Right cardiac atrium (tissue), 5 donors: ENCODE measurements at places on chromosomes 6 and 20.

DNA sequence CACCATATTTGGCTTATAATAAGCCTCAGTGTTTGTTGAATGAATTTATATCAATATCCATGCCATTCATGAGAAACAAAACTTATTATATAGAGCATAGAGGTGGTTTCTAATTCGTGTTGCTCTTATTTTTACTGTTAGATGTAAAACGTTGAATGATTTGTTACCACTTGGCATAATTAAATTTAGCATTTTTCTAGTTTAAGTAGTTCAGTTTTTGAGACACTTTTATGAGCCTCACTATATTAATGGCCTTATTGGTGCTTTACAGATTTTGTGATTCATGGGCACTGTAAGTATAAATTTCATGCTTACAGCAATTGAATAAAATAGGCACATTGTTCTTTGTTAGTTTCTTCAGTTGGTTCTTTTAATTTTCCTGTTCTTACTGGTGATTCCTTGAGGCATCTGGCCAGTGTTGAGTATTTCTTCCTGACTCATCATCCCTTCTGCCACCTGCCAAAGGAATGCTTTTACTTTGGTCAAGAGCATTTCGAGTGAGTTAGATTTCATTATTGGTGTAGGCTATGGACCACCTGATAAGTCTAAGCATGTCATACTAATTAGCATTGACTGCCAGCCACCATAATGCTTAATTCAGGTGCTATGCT, 34.8 kb downstream of the CDKAL1 start:
- DNase-seq: no peak

GRCh38 chr6:74408844-74409243, 712.8 kb downstream of the CD109 start:
- DNase-seq: no peak

DNA sequence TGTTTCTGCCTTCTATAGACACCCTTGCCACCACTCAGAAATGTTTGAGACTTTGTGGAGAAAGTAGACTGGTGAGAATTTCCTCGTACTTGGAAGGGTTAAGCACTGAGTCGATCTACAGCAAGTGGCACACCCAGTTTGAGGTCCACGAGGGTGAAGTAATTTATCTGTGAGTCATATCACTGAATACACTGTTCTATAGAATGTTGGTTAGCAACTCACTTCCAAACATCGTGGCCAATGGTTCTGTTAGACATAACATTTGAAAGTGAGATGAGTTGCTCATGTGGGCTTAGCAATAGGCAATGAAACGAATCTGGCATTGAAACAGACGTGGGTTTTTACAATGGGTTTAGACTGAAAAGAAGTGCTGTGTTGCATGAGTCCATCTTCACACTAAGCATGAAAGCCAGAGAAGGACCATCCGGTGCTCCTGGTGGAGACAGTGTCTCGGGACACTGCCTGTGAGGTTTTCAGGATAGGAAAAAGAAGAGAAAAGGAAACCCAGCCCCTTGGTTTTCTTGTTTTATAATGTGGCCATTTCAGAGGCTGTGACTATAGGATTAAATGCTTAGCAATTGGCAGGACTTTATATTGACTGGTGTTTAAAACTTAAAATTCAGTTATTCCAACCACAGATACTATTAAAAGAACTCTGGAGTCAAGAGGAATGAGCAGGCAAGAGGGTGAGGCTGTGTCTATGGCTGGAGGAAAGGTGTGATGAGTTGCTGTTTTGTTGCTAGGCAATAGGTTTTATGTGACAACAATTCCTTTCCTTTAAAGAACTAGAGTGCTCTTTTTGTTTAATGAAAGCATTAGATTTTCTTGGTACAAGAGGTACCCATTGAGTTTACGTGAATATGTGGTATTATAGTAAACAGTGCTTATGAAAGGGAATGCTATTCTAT, 31.0 kb upstream of the EZR start:
- no peak for DNase-seq

- DNase-seq: no peak
Measured at GRCh38 chr20:21028921-21029320, 77.2 kb downstream of the LINC00237 start.

DNA sequence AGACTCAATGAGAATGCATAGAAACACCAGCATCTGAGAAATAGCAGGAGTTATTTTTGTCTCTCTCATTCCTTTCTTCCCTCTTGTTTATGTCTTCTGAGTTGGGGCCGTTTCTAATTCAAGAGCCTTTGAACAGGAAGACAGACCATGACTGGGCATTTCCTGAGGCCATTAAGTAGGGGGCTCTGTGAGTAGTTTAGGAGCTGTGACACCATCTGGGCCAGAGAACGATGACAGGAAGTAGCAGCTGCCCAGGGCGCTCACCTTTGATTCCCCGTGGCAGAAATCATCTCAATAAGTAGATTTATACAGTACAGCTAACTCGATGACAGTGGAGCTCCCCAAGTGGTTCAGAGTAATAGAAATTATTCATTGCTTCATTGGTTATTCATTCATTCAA, 298.4 kb upstream of the PLN start:
- no peak for DNase-seq

DNA sequence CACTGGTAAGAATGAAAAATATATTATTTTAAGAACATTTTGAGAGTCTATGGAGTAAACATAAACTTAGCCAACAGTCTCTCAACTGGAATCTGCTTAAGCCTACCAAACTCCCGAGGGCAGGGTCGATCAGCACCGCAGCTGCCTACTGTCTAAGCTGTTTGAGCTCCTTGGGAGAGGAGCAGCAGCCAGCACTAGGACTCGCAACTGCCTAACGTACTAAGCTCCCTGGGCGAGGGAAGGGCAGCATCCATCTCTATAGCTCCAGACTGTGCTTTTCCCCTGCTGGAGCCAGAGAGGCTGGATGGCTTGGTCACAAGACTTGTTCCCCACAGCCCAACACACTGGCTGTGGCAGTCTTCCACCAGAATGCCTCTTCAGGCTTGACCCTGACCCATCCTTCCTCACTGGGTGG, 96.4 kb downstream of the MOXD1 start:
- peak; percentile 12 for DNase-seq

GRCh38 chr20:46688151-46689081, 828 bp downstream of the TP53RK start:
- DNase-seq: no peak

DNA sequence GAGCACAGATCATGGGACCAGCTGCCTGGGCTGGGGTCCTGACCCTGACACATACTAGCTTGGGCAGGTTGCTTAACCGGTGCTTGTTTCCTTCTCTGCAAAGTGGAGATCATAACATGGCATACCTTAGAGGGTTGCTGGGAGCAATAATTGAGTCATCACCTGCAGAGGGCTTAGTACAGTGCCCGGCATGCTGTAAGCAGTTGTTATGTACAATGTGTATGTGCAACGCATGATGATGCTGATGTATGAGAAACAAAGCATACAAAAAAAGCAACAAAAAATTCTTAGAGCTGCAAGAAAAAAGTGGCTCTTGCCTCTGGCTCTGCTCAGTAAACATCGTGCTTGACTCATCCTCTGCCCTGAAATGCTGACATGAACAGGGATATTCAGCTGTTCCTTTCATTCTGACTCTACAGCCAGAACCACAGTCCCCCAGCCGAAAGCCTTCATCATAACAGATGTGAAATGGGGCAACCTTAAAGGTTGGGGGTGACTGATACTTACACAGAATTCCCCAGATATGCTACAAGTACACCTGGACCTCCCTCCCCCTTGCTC, 91.7 kb downstream of the CLIC5 start:
- no peak for DNase-seq

DNA sequence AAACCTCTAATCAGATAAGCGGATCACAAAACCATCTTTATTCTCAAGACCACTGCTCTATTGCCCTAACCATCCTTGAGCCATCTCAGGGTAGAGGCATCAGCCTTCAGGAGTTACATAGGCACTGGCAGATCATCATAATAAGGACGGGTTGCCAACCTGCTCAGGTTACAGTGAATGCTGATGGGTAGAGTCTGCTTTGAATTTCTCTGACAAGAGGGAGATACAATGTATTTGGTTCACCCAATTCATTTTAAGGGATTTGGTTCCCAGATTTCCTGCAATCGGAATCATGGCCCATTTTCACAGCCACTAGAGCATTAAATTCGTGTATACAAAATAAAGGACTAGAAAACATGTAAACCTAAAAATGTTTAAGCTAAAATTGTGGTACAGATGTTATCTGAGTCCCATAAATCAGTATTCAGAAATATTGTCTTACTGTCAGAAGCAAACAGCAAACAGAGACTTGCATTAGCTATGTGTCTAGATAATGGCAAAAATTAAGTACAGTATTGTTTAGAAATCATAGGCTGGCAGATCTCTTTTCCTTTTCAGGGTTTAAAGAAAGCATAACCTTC, 41.9 kb upstream of the TMEM170B start:
- no peak for DNase-seq

GRCh38 chr6:132506461-132506860, 6.5 kb downstream of the STX7 start:
- DNase-seq: no peak

GRCh38 chr20:39829661-39830060, 859.4 kb downstream of the MAFB start:
- no peak for DNase-seq

DNA sequence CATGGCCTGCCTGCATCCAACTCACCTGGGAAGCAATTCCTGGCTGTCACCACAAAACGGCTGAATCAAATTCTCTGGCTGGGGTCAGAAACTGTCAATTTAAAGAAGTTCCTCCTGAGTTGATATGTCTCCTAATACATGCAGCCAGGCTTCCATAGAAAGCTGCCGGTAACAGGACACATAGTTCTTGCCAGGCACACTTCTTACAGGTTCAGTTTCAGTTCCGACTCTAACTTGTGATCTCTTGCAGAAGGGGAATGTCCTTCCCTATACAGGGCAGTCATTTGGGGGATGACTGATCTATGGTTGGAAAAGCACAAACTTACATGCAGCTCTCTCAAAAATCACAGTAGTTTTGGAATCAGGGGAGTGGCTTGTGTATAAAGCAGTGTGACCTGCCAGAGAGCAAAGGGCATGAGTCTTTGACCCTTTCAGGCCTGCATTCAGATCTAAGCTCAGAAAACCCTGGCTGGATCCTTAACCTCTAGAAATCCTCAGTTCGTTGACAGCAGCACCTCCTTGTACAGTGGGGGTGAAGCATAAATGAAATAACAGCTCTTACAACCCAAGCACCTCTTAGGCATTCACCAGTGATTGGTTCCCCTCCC, 195.6 kb downstream of the SCP2D1 start:
- no peak for DNase-seq

GRCh38 chr6:115220551-115221159, 840.0 kb downstream of the FRK start:
- DNase-seq: no peak

- DNase-seq: no peak
Measured at GRCh38 chr6:168125429-168126001, 46.5 kb upstream of the FRMD1 start.

GRCh38 chr6:107698146-107698545, 126.0 kb downstream of the SCML4 start:
- DNase-seq: no peak

- DNase-seq: no peak
Measured at GRCh38 chr6:13913226-13914001, 11.3 kb upstream of the RNF182 start.

DNA sequence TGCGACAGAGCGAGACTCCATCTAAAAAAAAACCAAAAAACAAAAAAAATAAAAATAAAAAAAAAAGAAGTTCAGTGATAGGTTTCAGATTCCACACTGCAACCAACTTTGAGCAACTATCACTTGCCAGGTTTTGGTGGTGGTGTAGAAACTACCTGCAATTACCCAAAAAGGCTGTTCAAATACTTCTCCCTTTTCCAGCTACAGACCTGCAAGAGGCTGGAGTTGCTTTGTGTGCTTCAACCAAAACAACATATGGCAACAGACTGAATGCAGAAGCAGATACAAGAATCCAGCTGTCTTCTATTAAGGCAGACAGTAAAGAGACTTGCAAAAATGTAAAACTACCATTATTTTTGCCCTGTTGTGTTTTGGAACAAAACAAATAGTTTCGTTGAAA, 9.3 kb upstream of the BCAS1 start:
- no peak for DNase-seq

GRCh38 chr20:64212755-64213154, 42.8 kb upstream of the PCMTD2 start:
- DNase-seq: peak; percentile 85

- DNase-seq: no peak
Measured at GRCh38 chr6:44554194-44554593, 166.7 kb downstream of the CDC5L start.

DNA sequence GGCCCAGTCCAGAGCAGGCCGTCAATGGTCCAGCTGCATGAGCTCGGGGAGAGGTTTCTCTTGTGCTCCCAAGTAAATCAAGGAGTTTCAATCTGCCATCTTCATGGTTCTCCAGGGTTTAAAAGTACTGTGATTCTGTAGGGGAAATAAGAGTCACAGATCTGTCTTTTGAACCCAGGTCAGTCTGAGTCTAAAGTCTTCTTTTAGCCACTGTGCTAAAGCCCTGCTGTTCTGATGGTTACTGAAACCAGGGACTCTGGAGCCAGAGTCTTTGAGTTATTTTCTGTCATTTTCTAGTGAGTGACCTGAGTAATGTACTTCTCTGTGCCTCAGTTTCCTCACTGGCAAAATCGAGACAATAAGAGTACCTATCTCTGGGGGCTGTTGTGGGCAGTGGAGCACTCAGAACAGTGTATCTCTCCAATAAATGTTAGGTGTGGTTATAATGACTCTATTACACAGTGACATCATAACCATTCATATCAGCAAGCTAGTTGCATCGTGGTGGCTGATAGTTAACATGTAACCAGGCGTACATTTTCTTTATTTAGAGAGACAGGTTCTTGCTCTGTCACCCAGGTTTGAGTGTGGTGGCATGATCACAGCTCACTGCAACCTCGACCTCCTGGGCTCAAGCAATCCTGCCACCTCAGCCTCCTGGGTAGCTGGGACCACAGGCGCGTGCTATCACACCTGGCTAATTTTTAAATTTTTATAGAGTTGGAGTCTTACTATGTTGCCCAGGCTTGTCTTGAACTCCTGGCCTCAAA, 74.6 kb upstream of the KCNG1 start:
- no peak for DNase-seq

DNA sequence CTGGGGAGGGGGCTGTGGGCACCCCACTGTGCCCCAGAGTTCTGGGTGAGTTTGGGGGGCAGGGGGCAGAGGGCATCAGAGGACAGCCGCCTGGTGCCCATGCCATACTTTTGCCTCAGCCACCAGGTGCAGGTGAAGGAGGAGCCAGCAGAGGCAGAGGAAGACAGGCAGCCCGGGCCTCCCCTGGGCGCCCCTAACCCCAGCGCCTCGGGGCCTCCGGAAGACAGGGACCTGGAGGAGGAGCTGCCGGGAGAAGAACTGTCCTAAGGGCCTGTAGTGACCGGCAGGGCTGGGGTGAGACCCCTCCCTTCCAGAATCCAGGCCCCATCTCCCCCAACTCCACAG, 39.6 kb upstream of the MDFI start:
- DNase-seq: no peak

DNA sequence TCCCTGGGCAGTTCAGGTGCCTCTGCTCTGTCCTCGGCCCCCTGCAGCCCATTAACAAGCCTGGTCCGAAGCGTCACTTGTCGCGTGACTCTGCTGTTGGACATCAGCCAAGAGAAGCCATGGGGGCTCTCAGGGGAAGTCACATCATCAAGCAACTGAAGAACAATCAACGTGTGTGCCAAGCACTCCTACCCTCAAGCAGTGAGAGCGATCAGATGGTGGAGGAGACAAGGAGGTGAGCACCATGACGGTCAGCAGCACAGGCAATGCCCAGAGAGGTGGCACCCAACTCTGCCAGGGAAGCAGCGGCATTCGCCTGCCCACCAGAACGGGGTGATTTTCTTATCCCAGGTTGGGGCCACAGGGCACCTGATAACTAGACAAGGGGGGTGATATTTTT, 132.7 kb downstream of the AGPAT4 start:
- no peak for DNase-seq
